NCI-H2171 (cell line): ENCODE measurements at places on chromosomes 5 and 9.

DNA sequence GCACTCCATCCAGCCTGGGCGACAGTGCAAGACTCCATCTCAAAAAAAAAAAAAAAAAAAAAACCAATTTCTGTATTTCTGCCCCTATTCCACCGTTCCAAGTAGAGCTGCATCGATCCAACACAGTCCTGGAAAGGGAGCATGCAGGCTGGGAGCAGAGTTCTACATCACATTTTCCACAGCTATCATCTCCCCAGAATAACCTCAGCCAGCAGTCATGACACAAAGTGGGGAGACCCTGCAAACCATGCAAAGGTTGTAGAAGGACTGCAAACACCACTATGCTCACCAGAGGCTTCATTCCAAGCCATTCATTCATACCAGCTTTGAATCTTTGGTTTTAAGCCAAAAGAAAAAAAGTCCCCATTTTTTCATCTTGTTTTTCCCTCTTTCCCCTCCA lies 20.8 kb upstream of the ZNF354A start:
- no peak for DNase-seq

DNA sequence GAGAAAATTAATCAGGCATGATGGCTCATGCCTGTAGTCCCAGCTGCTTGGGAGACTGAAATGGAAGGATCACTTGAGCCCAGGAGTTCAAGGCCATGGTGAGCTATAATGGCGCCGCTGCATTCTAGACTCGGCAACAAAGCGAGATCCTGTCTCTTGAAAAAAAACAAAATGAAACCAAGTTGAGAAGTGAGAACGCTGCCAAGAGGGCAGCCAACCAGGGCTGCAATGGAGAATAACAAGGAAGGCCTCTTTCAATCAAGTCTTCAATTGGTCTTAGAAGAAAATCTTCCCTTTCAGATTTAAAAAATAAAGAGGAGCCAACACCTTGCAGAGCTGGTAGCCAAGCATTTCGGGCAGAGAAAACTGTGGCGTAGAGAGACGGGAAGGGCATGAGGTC lies 14.7 kb downstream of the KIAA1958 start:
- no peak for DNase-seq

DNA sequence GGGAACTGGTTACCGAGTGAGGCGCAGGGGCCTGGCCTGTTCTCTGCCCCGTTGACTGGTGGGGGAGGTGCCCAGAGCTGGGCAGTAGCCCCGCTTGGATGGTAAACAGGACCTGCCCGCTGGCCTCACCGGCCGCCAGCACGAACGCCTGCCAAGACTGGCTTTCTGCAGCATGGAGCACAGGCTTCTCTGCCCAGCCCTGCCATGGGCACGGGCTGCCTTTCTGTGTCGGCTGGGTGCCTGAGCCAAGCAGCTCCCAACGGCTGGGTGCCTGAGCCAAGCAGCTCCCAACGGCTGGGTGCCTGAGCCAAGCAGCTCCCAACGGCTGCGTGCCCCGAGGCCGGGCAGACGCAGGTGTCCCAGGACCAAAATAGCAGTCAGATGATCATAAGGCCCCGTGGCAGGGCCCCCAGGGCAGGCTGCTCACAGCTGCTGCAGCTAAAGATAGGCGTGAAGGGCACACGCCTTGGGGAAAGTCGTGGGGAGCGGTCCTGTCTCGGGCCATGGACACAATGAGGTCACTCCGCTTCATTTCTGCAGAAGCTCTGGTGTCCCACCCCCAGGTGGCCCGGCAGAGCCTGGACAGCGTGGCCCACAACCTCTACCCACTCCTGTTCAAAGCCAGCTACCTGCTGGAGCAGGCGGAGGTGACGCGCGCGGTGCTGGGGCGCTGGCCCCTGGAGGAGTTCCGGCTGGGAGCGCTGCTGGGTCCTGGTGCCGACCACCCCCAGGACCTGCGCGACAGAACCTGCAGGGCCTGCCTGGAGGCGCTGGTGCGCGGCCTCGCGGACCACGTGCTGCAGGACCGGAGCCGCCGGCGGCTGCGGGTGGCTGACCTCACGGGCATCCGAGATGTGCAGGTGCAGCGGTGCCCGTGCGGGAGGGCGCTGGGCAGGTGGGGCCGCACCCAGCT lies at the start of gene LRRC14B:
LRRC14B (plus strand) TSS at position 460 of the 913 bp plus-strand sequence; CDS start at position 504, 44 bp downstream.
- peak; percentile 27 for DNase-seq

DNA sequence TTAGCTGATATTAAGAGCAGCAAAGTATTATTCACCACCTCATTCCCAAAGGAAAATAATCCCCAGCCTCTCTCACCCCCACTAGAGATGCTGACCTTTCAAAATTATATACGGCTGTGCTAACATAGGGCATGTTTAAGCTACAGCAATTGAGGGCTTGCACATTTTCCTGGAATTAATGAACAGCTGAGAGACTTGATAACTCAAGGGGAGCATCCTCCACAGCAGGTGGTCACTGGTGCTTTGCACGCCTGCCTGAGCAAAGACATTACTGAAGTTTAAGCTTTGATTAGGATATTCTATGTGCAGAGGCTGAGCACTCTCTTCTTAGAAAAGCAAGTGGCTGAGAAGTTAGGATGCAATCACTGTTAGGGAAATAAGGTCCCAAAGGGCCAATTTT lies 230.9 kb downstream of the FAM114A2 start:
- no peak for DNase-seq

GRCh38 chr9:129232839-129233591 lies 55.0 kb upstream of the IER5L start:
- no peak for DNase-seq

GRCh38 chr9:95213117-95213516 lies 104.4 kb downstream of the FANCC start:
- DNase-seq = no peak

DNA sequence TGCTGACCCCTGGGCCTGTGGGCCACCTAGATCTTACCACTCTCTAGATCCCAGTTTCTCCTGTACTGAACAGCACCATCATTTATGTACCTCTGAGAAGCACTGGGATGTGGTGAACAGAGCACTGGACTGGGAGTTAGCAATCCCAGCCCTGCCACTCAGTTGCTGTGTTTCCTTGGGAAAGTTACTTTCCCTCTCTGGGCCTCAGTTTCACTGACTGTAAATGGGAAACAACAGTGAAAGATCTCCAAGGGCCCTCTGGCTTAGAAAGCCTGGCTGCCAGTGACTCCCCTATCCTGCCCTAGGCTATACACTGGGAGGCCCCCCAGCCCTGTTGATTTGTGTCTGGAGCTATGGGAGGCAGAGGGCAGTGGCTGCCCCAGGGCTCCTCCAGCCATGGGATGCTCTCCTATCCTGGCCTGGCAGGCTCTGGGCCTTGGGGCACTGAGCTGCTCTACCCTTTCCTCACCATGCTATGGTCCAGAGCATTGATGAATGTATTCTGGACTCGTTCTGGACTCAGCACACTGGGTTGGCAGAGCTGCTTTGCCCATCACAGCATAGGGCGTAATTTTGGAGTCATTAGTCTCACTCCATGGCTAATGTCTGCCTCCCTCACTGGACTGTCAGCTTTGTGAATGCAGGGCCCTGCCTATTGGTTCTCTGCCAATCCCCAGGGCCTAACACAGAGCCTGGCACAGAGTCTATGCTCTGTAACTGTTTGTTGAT lies 99.3 kb downstream of the RGS3 start:
- DNase-seq = no peak

GRCh38 chr9:131096269-131097125 lies at the start of gene AIF1L:
Gene AIF1L, plus strand, starts transcription at chr9:131096531. Its CDS starts 99 bp downstream, at chr9:131096630.
- DNase-seq = peak; percentile 82

GRCh38 chr9:112777914-112778313 lies 27.4 kb downstream of the SNX30 start:
- DNase-seq = no peak

DNA sequence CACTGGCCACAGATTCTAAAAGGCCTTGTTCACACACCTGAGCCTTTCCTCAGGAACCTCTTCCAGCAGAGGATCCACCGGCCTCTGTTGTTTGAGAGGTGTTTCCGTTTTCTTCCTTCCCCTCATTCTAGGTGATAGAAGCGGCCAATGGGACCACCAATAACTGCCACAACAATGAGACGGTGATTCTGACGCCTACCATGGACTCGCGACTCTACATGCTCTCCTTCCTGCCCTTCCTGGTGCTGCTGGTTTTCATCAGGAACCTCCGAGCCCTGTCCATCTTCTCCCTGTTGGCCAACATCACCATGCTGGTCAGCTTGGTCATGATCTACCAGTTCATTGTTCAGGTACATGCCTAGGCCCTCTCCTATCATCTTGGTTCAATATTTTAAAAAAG lies 20.2 kb downstream of the SLC36A1 start:
- no peak for DNase-seq

DNA sequence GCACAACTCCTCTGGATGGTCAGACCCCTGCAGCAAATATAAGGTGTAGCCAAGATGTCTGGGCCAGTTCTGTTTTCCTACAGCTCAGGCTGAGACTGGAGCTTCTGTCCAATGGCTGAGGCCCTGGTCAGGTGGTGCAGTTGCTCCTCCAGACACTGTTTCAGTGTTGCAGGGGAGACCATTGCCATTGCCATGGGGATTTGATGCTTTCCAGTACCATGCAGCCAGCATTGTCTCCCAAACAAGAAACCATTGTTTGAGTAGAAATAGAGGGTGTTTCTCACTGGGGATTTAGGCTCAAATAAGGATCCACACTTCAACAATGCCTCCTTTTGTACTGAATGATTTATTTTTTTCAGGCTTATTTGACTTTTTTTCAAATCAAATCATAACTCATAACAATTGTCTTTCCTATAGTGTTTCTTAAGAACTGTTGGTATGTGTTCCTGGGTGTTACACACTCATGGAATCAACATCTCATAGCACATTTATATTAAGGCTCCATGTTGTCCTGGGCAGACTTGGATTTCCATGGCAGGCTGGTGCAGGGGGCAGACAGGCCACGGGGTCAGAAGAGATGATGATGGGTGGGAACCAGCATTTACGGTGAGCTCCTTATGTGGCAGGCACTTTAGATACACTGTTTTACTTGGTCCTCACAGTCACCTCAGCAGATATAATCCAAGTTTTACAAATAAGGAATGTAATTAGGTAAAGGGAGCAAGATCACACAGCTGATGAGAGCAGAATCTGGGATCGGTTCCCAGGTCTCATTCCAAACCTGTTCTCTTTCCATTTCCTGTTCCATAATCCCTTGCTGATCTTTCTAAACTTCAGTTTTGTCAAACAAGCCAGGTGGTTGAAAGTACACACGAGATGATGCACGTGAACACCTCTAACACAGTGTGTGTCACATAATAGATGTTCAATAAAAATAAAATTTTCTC lies 95.9 kb upstream of the GNAQ start:
- no peak for DNase-seq

DNA sequence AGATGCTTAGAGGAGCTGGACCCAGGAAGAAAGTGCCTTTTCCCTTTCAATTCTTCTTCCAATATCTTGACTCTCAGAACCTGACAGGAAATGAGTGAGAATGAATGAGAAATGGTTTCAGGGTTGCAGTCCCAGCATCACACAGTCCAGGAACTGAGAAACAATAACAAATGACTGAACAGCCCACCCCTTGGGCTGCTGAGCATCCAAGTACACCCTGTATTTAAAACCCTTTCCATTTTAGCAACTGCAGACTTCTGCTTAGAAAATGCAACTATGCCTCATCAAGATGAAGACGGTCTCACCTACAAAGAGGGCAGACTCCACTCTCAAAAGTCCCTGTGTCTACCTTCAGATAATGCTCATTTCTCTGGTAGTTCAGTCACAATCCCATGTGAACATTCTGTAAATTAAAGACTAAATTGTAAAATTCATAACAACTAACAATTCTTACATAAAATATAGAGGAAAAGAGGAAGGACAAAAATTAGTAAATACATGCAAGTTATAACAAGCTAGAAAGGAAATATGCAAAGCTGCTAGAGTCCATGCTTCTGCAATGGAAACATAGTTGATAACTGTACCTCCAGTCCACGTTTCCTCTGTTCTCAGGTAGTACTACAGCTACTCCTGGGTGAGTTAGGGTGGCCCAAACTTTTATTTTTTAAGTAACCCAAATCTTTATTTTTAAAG lies 316.5 kb downstream of the ICE1 start:
- DNase-seq = no peak

GRCh38 chr5:36666274-36666673 lies 59.9 kb downstream of the SLC1A3 start:
- no peak for DNase-seq

DNA sequence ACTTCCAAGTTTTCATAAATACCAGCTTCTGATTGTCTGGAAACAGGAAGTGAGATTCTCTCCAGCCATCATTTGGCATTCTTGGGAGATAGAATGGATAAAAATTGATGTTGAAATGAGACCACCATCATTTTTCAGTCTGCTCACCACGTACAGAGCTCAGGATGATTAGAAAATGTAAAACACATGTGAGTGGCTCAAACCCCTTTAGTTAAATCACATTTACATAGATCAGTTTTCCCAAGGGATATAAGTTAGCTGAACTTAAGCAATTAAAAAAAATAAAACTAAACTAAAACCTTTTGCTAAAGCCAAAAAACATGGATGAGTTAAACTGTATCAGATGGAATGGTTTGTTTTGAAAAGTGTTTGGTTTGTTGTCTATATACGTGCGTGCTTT lies 37.1 kb upstream of the GDNF start:
- no peak for DNase-seq

DNA sequence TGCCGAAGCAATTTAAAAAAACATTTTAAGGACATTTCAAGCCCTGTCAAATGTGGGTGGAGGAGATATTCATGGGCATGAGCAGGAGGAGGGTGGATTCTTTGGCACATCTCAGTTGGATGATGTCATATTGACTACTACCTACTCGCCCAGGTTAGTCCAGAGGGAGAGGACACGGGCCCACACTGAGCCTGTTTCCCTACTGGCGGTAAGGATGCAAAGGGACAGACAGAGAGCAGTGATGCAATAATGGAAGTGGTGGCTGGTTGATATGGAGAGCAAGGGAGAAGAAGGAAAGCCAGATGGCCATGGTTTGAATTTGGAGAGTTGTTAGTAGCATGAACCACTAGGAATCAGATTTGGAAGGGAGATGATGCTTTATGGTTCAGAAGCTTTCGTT lies 34.1 kb upstream of the PDE8B start:
- DNase-seq = no peak

DNA sequence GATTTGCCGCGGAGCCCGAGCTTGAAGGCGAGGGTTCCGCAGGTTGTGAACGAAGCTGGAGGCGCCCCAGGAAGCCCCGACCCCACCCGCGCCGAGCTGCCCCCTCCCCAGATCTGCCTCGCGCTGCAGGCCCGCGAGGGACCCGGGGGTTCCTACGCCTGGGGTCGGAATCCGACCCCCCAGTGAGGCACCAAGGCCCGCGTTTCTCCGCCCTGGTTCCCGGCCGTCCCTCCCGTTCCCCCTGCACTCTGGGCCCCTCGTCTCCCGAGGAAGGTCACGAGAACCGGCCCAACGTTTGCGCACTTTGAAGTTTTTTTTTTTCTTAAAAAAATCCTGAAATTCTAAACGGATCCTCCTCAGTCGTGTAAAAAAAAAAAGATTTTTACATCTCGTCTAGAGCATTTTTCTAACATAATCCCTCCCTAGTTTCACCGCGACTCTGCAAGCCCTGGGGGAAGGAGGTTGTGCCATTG lies 880 bp upstream of the GFPT2 start:
- DNase-seq = no peak

DNA sequence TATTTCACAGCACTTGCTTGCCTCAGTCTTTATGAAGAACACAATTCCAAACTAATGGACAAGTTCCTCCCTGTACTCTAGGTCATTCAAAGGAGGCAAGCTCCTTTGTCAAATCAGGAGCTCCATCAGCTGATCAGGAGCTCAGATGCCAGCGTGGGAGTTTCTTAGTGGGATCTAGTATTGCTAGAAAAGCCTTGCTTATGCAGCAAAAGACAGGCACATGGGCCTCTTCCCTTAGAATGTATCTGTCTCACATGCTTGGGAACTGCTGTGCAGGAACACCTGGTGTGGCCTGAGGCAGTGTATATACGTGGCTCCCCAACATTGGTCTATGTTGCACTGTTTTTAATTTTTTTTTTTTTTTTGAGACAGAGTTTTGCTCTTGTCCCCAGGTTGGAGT lies 21.4 kb upstream of the HAVCR1 start:
- DNase-seq = no peak
